ENCODE measurements at places on chromosomes 16 and 17.

- DNase-seq, result no peak
These were observed 1.7 kb upstream of the TAF15 start for GRCh38 chr17:35807371-35808144.

DNA sequence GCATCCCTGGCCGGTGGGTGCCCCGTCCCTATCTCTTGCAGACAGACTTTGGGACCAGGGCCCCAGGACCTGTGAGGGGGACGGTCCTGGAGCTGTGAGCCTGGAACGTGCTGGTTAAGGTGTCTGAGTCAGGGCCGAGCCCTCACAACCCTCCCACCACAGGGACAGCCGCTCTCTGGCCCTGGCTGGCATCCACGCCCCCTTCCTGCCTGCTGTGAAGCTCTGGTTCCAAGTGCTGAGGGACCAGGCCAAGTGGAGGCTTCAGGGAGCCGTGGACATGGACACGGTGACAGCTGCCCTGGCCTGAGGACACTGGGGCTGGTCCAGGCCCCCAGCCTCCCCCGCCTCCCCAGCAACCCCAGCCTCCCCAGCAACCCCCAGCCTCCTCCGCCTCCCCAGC is 6.6 kb downstream of the TSR3 start:
- no peak for DNase-seq

GRCh38 chr16:51002881-51003490 is 148.1 kb downstream of the SALL1 start:
- no peak for DNase-seq

- no peak for DNase-seq
These were observed 204.1 kb upstream of the NLRP1 start for GRCh38 chr17:5788266-5788900.

DNA sequence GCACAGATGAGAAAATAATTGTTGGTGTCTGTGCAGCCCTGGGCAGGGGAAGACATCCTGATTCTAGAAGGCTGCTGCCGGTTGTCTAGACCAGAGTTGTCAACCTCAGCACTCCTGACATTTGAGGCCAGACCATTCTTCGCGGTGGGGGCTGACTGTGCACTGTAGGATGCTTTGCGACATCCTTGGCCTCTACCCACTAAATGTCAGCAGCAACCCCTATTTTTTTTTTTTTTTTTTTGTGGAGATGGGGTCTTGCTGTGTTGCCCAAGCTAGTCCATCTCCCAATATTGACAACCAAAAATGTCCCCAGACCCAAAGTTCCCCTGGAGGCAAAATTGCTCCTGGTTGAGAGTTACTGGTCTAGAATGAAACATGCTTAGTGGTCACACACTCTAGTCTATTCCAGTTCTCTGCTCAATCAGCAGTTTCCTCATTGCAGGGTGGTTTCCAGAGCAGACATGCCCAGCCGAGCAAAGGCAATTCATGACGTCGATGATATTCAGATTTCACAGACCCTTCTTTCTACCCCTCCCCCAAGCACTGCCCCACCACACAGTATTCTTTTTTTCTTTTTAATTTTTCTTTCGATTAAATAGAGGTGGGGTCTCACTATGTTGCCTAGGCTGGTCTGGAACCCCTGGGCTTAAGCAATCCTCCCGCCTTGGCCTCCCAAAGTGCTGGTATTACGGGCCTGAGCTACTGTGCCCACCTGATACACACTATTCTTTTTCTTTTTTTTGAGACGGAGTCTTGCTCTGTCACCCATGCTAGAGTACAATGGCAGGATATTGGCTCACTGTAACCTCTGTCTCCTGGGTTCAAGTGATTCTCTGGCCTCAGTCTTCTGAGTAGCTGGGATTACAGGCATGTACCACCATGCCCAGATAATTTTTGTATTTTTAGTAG is 9.0 kb downstream of the C17orf99 start:
- peak; percentile 74 for DNase-seq

DNA sequence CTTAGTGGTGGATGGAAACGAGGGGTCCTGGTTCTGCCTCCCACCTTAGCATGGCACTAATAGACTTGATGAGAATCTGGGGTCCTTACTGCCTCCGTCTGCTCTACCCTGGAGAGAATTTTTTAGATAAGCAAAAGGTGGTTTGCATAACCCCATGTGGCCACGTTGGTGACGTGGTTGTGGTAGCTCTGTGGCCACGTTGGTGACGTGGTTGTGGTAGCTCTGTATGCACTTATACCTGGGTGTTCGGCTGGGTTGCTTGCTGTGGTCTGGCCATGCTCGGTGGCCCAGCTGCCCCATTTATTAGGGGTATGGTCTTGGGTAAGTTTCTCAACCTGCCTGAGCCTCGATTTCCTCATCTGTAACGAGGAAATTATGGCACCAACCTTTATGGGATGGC is 13.0 kb downstream of the SPIRE2 start:
- DNase-seq, result no peak

DNA sequence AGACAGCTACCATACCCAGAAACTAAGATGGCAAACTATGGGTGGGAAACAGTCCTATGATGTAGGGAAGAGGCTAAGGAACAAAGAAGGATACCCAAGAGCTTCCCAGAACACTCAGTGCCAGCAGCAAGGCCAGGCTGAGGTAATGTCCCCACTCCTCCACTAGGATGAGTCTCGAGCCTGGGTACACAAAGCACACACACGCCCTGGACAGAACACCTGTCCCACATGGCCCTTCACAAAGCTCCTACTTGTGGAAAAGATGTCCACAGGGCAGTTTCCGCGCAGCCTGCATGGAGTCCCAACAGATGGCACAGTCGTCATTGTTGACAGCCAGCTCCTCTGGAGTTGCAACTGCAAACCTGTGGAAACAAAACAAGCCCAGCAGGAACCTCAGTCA is 23.9 kb downstream of the AMFR start:
- no peak for DNase-seq

- DNase-seq, result no peak
These were observed 1.8 kb downstream of the HMOX2 start for GRCh38 chr16:4477966-4478365.

GRCh38 chr16:60558936-60559335 is 1477.3 kb downstream of the CDH8 start:
- no peak for DNase-seq

DNA sequence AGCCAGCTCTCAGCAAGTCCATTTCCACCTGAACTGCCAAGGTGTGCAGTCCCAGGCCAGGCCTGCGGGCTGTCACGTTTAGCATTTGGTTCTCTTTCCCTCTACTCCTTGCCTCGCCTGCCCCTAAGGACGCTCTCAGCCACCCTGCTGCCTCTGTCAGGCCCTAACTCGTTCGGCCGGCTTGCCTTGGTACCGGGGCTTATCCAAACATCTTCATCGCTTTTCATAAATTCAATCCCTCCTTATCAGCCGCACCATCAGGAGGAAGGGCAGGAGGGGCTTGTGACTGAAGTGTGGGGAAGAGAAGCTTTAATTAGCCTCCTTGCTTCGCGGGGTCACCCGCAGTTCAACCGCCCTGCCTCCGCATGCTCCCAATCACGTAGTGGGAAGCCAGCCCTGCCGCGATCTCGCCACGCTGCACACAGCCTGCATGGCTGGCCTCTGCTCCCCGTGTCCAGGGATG is 231.1 kb downstream of the SOX9 start:
- no peak for DNase-seq

DNA sequence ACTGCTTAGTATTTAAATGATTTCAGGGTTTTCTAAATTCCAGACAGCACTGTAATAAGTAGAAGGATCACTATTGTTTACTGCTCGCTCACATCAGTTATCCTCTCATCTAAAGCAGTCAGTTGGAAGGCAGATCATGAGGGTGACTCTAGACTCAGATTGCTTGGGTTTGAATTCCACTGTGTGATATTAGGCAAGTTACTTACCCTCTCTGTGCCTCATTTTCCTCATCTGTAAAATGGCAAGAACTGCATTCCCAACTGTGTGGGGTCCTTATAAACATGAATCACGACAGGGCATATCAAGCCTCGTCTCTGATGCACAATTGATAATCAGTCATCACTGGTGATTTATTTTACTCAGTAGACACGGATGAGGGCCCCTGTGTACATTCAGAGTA is 15.1 kb downstream of the CLUAP1 start:
- no peak for DNase-seq

GRCh38 chr17:31580316-31580705 is 188.8 kb downstream of the RAB11FIP4 start:
- DNase-seq, result no peak

GRCh38 chr16:11326084-11326736 is 19.0 kb upstream of the RMI2 start:
- no peak for DNase-seq

- no peak for DNase-seq
These were observed 275.5 kb upstream of the IRX5 start for GRCh38 chr16:54655121-54655590.

DNA sequence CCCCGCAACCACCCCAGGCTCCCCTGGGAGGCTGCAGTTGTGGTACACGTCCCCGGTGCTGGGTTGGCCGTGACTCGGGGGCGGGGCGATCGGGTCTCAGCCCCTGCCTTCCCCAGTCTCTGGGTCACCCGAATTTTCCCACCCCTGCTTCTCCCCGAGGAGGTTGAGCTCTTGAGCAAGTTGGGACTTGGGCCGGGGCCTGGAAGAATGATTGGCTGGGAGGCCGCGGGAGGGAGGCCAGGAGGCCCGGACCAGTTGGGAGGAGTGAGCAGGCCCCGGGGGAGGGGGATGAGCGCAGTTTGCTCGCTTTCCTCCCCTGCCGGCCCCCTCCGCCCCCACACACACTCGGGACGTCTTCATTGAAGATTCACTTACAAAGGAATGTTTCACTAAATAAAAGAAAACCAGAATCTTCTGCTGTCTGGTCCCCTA is 4.5 kb upstream of the HEXIM1 start:
- DNase-seq, result peak; percentile 40

GRCh38 chr16:58413359-58413758 is 21.1 kb downstream of the GINS3 start:
- DNase-seq, result peak; percentile 52

DNA sequence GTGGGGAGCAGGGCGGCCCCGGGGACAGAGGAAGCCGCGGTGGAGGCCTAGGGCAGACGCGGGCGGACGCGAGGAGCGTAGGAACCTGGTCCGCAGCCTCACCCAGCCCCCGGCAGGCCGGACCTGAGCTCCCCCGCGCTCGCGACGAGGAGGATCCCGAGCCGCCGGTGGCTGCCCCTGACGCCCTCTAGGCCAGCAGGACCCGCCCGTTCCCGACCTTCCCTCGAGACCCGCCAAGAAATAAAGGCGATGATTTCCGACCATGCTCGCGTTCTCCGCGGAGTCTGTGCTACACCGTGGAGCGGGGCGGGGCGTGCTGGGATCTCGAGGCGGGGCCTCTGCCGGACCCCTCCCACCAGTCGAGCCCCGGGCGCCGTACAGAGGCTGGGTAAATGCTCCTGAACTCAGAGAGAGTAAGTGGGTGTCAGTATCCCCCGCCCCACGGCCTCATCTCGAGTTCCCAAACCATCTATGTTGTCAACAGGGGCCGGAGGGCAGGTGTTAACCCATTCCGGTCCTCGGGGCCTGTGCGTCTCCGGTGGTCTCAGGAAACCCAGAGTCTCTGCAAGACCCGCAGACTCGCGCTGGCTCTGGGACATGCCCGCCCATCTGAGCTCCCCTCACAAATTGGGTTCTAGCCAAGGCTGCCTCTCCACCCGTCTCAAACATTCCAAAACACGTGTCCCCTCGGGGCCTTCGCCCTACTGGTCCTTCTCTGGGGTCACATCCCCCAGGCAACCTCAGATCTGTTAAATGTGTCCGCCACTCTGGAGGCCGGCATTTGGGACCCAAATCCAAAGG is 13.7 kb downstream of the SYCE1L start:
- peak; percentile 86 for DNase-seq

- no peak for DNase-seq
These were observed 53.6 kb upstream of the CLEC19A start for GRCh38 chr16:19231881-19232280.

DNA sequence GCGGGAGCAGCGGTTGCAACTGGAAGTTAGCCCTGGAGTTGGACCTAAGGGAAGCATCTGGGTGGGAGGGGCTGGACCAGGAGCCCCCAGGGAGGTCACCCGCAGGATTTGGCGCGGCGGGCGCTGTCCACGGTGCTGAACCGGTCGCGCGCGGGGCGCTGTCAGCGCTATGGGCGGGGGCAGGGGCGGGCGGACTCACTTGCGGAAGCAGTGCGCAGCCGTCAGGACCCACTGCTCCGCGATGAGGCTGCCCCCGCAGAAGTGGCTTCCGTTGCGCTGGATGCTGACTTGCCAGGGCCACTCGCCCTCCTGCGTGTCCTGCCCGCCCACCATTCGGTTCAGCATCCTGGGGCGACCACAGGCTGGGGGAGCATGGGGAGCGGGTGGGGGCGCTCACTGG is 4.5 kb downstream of the PRSS27 start:
- DNase-seq, result peak; percentile 86

DNA sequence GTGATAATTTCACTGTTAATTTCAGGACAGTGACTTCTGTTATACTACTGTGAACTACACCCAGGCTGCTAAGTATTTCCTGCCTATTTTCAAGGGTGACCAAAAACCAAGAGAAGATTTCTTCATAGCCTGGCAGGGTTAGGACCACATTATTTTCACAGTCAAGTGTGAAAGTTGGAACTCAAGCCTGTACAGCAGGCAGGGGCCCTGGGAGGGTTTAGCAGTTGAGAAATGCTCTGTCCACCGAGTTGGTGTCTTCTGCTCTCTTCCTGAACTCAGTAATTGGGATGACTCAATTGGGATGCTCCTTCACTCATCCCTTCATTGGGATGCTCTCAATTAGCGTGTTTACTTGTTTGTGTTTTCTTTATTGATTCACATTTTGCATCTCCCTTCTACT is 347.3 kb upstream of the CDH11 start:
- DNase-seq, result no peak

GRCh38 chr16:78275420-78275819 is 176.0 kb downstream of the WWOX start:
- no peak for DNase-seq

- DNase-seq, result no peak
These were observed 29.8 kb downstream of the STAT3 start for GRCh38 chr17:42358434-42358833.

- no peak for DNase-seq
These were observed 25.3 kb downstream of the MGRN1 start for GRCh38 chr16:4649744-4650442.

- no peak for DNase-seq
These were observed 56.4 kb downstream of the VMP1 start for GRCh38 chr17:59763861-59764260.

GRCh38 chr16:59487067-59487466 is 753.0 kb upstream of the GOT2 start:
- DNase-seq, result no peak

DNA sequence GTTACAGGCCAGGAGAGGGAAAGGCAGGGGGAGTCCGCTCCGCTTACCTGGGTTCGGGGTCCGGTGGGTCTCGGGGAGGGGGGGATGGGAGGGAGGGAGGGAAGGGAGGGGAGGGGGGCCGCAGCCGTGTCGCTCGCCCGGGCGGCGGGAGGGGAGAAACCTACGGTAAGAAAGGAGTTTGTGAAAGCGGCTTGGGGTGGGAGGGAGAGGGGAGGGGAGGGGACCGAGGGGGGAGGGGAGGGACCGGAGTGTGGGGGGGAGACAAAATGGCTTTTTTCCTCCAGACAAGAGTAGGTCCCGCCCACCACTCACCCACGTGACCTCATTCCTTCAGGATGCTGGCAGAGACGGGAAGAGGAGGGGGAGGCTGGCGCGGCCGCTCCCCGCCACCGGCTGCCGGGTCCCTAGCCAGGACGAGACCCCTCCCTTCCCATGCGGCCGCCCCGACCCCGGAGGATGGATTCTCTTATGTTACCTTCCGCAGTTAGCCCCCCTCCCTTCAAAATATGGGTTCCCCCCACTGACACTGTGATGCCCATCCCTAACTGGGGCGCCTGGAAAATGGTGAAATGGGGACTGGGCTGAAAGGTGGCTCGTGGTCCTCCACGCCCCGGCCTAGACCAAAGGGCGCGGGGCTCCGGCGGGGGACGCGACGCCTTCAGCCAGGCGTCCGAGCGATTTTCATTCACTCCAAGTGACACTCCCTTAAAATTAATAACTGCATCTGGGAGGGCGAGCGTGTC is at the start of gene PCGF2:
Gene PCGF2, minus strand, starts transcription at position 188 of the 743 bp plus-strand sequence. CDS start 7,934 bp downstream, outside the sequence.
- no peak for DNase-seq

- DNase-seq, result no peak
These were observed 13.4 kb downstream of the ADGRG5 start for GRCh38 chr16:57555831-57556230.
